ENCODE measurements at places on chromosomes 7 and 10. TPM values are rescaled to one million over a fixed set of nuclear protein-coding genes. Genes with fewer than 3 reads are reported as not detected.

PRLHR gene
- total RNA-seq, result not detected

CYCS gene
- total RNA-seq, result 156 TPM

ASB15 gene
- not detected for total RNA-seq

CALN1 gene
- total RNA-seq, result not detected

EIF3A gene
- total RNA-seq, result 150 TPM

PNLIPRP3 gene
- not detected for total RNA-seq

ATG9B gene
- total RNA-seq, result 4.3 TPM

IFIT1 gene
- total RNA-seq, result 5.4 TPM

SNX13 gene
- 41.8 TPM for total RNA-seq

ADO gene
- total RNA-seq, result 34.1 TPM

PTN gene
- total RNA-seq, result 9.2 TPM

CHN2 gene
- total RNA-seq, result 16.5 TPM

WNT16 gene
- total RNA-seq, result not detected

CALML3 gene
- total RNA-seq, result 0.18 TPM

OR2A12 gene
- not detected for total RNA-seq

ETV1 gene
- 0.52 TPM for total RNA-seq

DKK1 gene
- total RNA-seq, result 1,709 TPM

PSD gene
- total RNA-seq, result 2.8 TPM

GRM3 gene
- not detected for total RNA-seq

FAM131B gene
- total RNA-seq, result 22.3 TPM

GIMAP4 gene
- not detected for total RNA-seq

GIMAP8 gene
- total RNA-seq, result 0.07 TPM

TEX36 gene
- not detected for total RNA-seq

CAMK2B gene
- total RNA-seq, result not detected

AS3MT gene
- total RNA-seq, result 6.4 TPM

AKR1E2 gene
- total RNA-seq, result 68.5 TPM

SFRP4 gene
- total RNA-seq, result not detected

JAKMIP3 gene
- 0.50 TPM for total RNA-seq

SYT15 gene
- 0.60 TPM for total RNA-seq

SPDYE5 gene
- total RNA-seq, result not detected

C7orf33 gene
- total RNA-seq, result 0.23 TPM

SPAM1 gene
- not detected for total RNA-seq

MBL2 gene
- 0.46 TPM for total RNA-seq

HYAL4 gene
- 0.68 TPM for total RNA-seq

CNPY4 gene
- total RNA-seq, result 10.1 TPM

TMEM184A gene
- 16.5 TPM for total RNA-seq

TMEM270 gene
- total RNA-seq, result not detected

SPRN gene
- not detected for total RNA-seq

TMEM236 gene
- 0.64 TPM for total RNA-seq

HK1 gene
- total RNA-seq, result 27.2 TPM

CSTF2T gene
- 48.8 TPM for total RNA-seq
